Activated naive CD4-positive, alpha-beta T cell (primary cell): ENCODE measurements at places on chromosomes 5 and 9.

DNA sequence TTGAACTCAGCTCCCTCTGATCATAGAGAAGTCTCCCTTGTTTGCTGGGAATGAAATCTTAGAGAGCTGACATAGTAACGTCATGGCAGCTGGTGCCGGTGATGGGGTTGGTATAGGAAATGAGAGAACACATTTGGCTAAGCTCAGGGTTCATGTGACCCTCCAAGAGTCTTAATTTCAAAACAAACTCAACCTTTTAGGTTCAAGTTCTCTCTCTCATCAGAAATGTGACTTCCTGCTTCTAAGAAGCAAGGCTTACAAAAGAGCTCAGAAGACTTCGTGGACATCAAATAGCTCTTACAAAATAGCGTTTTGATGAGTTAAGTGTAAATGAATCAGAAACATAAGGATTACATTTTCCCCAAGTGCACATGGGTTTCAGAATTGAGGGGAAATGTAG is 97.3 kb downstream of the PAPPA start:
- DNase-seq = no peak

GRCh38 chr9:16143310-16143709 is 590.5 kb downstream of the CCDC171 start:
- DNase-seq = no peak

DNA sequence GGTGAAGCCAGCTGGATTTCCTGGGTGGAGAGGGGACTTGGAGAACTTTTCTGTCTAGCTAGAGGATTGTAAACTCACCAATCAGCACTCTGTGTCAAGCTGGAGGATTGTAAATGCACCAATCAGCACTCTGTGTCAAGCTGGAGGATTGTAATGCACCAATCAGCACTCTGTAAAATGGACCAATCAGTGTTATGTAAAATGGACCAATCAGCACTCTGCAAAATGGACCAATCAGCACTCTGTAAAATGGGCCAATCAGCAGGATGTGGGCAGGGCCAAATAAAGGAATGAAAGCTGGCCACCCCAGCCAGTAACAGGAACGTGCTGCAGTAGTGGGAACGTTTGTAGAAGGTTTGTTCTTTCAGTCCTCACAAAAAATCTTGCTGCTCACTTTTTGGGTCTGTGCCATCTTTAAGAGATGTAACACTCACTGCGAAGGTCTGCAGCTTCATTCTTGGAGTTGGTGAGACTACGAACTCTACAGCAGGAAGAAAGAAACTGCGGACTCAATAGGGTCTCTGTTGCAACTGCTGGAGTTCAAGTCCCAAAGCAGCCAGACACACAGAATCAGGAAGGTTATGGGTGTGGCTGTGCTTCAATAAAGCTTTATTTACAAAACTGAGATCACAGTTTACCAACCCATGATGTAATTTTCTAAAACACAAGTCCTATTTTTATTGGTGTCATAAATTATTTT is 145.7 kb upstream of the ERCC6L2 start:
- DNase-seq = no peak

DNA sequence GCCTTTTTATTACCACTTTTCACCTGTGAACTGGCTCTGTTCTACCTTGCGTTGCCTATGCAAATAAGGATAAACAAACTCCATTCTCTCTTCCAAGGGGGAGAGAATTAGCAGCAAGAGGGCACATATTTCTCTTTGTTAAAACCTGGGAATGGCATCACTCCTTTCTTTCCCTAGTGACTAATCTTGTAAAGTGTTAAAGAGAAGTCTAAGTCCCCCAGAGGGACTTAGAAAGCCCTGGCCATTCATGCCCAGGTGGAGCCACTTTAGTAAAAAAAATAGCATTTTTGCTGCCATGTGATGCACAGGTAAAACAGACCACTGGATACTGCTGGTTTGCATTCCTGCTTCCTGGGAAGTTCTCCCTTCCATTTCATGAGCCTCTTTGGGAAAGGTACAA is 148.4 kb downstream of the MAN2A1 start:
- DNase-seq = no peak
